ENCODE measurements at places on chromosomes 6 and 20.

- peak; percentile 74 for DNase-seq
These were observed 648.8 kb upstream of the AGPAT4 start for GRCh38 chr6:161922631-161923119.

DNA sequence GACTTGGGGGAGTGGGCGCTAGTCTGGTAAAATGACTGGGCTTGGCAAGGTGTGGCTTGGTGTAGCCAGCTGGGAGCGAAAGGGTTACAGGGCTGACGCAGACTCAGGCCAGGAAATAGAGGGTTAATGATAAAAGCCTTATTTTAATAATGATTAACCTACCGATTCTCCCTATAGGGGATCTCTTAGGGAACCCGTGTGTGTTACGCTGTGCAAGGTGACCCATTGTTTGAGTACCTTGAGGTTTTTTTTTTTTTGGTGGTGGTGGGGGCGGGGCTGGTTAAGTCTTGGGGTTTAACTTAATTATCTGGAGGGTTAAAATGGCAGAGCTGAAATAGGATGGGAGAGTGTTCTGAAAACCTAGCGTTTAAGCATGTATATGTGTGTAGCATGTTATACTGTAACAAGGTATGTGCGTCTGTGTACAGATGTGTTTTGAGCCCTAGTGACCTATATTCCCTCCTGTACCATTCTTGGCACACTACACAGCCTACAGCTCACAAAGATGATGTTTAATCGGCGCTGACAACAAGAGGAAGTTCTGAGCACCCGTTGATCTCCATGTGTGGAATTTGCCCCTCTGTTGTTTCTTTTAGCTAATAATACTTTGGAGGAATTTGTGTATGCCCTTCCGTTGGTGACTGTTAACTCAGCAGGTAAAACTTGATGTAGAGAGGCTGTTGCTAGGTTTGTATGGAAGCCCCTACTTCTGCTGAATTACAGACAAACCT is 1.3 kb downstream of the CARMIL1 start:
- DNase-seq: no peak

- DNase-seq: peak; percentile 35
These were observed 12.4 kb downstream of the MAP1LC3A start for GRCh38 chr20:34570859-34571306.

DNA sequence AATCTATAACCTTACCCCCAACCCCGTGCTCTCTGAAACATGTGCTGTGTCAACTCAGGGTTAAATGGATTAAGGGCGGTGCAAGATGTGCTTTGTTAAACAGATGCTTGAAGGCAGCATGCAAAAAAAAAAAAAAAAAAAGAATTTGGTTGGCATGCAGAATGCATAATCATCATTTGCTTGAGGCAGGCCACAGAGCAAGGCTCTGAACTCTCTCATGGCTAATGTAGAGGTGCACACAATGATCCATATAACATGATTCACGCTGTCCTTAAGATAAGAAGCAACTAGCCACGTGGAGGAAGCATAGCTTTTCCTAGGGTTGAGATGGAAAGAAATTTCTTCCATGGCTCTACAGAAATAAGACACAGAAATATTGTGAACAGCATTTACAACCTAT is 27.6 kb upstream of the RPN2 start:
- no peak for DNase-seq

- no peak for DNase-seq
These were observed 436.2 kb upstream of the SOX4 start for GRCh38 chr6:21157186-21157929.

GRCh38 chr6:33886673-33887144 is 82.9 kb upstream of the MLN start:
- no peak for DNase-seq
